ENCODE measurements at places on chromosomes 4 and X. TPM values are rescaled to one million over a fixed set of nuclear protein-coding genes. Genes with fewer than 3 reads are reported as not detected.

GRCh38 chrX:124269881-124270280 lies 62.6 kb upstream of the TEX13D start:
- no peak for DNase-seq

DNA sequence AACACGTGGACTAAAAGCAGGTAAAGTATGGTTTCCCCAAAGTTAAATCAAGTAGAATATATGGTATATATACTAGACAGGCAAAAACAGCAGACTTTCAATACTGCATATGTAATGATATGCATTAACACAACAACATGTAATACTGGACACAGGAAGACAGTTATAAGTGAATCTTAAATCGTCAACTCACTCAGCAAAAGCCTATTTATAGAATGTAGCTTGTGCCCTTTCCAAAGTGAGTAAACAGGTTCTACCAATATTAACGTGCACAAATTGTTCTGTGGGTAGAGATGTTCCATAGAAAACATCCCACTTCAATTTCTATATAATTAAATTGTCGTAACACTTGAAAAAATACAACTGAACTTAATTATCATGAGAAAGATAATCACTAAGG lies 30.6 kb downstream of the FAM241A start:
- no peak for DNase-seq

- no peak for DNase-seq
These were observed 67.5 kb upstream of the GPR34 start for GRCh38 chrX:41621222-41621723.

GRCh38 chr4:100716416-100716815 lies 198.6 kb upstream of the EMCN start:
- no peak for DNase-seq

GRCh38 chrX:51494409-51494808 lies 2.0 kb downstream of the NUDT11 start:
- DNase-seq = no peak

- DNase-seq = no peak
These were observed 111.7 kb upstream of the PDHA2 start for GRCh38 chr4:95728145-95728544.

DNA sequence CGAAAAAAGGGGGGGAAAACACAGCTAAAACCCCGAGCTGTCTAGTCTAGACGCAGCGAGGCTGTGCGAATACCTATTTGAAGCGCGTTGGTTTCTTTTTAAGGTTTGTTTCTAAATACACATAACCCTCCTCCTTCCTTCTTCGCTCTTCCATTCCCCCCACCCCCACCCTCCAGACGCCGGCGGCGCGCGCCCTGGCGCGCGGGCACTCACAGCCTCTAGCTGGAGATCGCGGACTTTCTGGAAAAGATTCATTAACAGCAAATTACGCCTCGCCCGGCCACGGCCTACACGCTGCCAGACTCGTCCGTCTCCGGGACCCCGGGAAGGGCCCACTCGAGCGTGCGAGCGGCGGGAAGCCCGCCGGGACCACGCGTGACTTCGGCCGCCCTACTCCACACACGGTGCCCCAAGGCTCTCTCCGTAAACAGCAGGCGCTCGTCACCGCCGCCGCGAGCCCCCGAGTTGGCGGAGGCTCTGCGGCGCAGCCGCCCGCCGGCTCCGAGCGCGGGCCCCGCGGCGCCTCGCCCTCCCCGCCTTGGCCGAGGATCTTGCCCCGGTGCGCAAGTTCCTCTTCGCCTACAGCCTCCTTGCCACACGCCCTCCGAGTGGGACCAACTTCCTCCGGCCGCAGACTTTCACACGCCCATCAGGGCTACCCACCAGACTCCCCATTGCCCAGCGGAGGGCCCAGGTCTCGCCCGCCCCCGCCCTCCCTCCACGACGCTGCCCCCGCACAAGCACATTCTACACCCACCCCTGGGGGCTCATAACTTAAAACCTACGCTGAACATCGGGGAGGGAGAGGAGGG lies 2.0 kb downstream of the BCOR start:
- peak; percentile 7 for DNase-seq

DNA sequence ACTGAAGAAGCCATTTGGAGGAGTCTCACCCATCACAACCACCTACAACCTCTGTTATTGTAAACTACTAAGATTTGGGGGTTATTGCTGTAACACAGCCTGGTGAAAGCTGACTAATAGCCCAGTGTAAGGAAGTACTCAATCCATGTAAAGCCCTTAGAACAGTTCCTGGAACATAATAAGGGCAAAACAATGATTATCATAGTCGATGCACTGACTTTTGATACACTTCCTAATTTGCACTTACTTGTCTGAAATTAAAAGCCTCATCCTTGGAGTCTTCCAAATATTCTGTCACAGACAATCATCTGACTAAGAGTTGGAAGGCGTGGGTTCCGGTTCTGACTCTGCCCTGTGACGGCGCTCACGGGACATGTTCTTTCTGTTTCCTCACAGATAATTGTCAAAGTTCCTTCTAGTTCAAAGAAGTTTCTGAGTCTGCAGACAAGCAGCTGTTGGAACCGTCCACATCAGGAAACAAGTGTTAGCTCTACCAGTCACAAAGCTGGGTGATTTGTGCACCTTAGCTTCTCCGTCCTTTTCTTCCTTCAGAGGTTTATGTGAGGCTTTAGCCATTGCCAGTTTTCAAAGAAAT lies 33.4 kb upstream of the RASGEF1B start:
- DNase-seq = peak; percentile 62

DNA sequence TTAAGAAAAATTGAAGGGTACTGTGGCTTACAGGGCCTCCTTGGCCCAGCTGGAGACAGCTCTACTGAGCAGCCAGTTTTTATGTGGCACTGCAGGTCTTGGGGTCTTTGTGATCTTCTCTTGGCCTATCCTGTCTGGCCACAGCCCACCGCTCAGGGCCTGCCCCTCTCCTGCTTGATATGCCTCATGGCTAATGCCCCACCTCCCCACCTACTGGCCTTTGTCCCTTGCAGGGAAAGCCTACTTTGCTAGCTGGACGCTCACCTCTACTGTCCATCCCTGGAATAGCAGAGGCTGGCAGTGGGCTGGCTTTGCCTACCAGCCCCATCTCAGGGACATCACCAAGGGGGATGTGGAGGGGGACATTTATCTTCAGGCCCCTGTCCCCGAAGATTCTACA lies 134.1 kb downstream of the PJA1 start:
- DNase-seq = no peak

PPARGC1A gene
- total RNA-seq = 9.2 TPM

PRR27 gene
- total RNA-seq = 0.23 TPM

ZIC3 gene
- total RNA-seq = not detected

AKAP4 gene
- total RNA-seq = 19.0 TPM

PARM1 gene
- 133 TPM for total RNA-seq

MBNL3 gene
- 12.0 TPM for total RNA-seq

All from prostate gland (tissue), 2 donors.